ENCODE measurements at places on chromosomes 4 and X. TPM values are rescaled to one million over a fixed set of nuclear protein-coding genes. Genes with fewer than 3 reads are reported as not detected.

DNA sequence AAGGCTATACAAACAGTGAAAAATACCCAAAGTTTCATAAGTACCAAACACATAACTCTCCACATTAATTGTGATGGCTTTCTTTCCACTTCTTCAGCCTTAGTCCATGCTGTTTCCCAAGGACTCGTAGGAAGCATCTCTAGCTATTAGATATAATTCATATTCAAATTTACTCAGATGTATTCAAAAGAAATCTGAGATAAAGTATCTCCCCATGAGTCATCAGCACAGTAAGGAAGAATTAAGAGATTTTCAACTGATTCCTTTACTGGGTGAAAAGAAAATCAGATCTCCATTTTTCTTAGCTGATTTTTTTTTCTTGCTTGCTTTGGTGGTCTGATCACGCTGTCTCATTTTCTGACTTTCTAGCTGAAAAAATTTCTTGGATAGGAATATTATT is 71.7 kb downstream of the MID1 start:
- no peaks in the 10 kb centered on the region for H3K36me3 ChIP-seq
- no peaks in the 10 kb centered on the region for H3K27me3 ChIP-seq
- no peak overlapping the region for H3K27ac ChIP-seq
- H3K4me1 ChIP-seq = no peaks in the 10 kb centered on the region
- H3K4me3 ChIP-seq = no peak overlapping the region
- no peak for DNase-seq

Gene MAGEB6
- total RNA-seq = not detected

GRCh38 chr4:171582961-171583581 is 230.1 kb upstream of the GALNTL6 start:
- DNase-seq = no peak
- H3K27ac ChIP-seq = no peak overlapping the region
- H3K4me3 ChIP-seq = no peak overlapping the region
- H3K36me3 ChIP-seq = no peaks in the 10 kb centered on the region
- H3K4me1 ChIP-seq = no peaks in the 10 kb centered on the region

DNA sequence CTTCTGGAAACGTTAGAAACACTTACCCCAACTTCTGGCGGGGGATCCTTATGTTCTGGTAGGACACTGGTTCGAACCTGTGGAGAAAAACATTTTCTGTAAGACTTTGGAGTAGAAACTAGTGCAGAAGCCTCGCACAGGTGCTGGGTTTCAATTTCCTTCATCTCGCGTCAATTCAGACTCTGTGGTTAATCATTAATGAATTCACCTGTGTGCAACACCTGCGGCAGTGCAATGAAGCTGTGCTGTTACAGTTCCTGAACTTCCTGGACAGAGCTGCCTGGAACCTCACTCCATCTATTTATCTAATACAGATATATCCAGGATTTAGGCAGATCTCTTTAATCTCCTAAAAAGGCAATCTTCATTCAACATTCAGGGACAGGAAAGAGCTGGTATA is 531.4 kb downstream of the INPP4B start:
- H3K36me3 ChIP-seq = no peaks in the 10 kb centered on the region
- no peak overlapping the region for H3K27ac ChIP-seq
- no peaks in the 10 kb centered on the region for H3K27me3 ChIP-seq
- peak; percentile 9 for DNase-seq

DNA sequence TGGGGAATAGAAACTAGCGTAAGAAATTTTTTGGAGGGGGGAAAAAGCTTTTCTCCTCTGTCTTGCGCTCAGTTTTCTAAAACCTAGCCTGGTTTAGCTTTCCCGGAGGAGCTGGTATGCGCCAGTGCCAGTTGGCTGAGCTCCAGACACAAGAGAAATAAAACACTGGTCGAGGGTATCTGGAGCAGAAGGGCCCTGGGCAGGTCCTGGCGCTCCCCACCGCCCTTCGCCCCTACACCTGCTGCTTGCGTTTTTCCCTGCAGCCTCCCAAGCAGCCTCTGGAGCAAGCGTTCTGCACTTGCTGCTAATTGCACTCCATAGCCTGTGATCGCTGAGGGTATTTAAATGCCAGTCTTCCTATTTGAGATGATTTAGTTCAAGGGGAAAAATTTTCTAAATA is 816 bp downstream of the EREG start:
- peaks cover 22% of the 10 kb centered on the region for H3K27me3 ChIP-seq
- DNase-seq = no peak
- H3K36me3 ChIP-seq = no peaks in the 10 kb centered on the region
- peaks cover 12% of the 10 kb centered on the region for H3K4me1 ChIP-seq

- no peak overlapping the region for H3K4me3 ChIP-seq
- no peak for DNase-seq
Observed at GRCh38 chrX:9285342-9285771, 179.5 kb upstream of the TBL1X start.

DNA sequence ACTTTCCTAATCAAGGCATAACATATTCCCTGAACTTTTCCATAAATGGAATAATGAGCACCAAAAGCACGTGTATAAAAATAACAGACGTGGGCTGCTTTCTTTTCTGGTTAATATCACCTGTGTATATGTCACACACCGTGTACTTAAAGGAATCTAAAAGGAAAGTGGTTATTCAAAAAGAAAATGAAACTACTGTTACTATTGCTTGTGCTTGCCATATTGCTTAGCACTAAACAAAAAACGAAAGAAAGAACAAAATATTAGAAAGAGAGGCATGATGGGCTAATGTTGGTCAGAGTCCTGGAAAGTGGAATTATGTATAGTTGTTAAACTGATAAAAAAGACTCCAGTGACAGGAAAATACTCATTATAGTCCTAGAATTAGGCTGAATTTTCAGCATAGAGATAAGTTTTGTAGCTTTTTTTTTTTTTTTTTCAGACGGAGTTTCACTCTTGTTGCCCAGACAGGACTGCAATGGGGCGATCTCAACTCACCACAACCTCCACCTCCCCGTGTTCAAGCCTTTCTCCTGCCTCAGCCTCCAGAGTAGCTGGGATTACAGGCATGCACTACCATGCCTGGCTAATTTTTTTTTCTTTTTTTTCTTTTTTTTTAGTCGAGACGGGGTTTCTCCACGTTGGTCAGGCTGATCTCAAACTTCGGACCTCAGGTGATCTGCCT is 123.2 kb downstream of the PABPC4L start:
- no peaks in the 10 kb centered on the region for H3K27me3 ChIP-seq
- H3K27ac ChIP-seq = no peak overlapping the region
- DNase-seq = no peak
- H3K36me3 ChIP-seq = no peaks in the 10 kb centered on the region

- H3K27ac ChIP-seq = no peak overlapping the region
- no peak overlapping the region for H3K4me3 ChIP-seq
- no peaks in the 10 kb centered on the region for H3K27me3 ChIP-seq
- H3K36me3 ChIP-seq = no peaks in the 10 kb centered on the region
Observed at GRCh38 chrX:155611302-155611701, 1.4 kb downstream of the TMLHE start.

GRCh38 chr4:20085156-20085555 is 166.5 kb upstream of the SLIT2 start:
- H3K36me3 ChIP-seq = no peaks in the 10 kb centered on the region
- no peak for DNase-seq
- no peaks in the 10 kb centered on the region for H3K4me1 ChIP-seq
- no peaks in the 10 kb centered on the region for H3K27me3 ChIP-seq
- no peak overlapping the region for H3K27ac ChIP-seq

- H3K27ac ChIP-seq = no peak overlapping the region
- DNase-seq = no peak
- H3K4me3 ChIP-seq = no peak overlapping the region
- peaks cover 17% of the 10 kb centered on the region for H3K27me3 ChIP-seq
- no peaks in the 10 kb centered on the region for H3K36me3 ChIP-seq
- H3K4me1 ChIP-seq = peaks cover 6% of the 10 kb centered on the region
Observed at GRCh38 chr4:6561706-6562371, 13.2 kb upstream of the MAN2B2 start.

DNA sequence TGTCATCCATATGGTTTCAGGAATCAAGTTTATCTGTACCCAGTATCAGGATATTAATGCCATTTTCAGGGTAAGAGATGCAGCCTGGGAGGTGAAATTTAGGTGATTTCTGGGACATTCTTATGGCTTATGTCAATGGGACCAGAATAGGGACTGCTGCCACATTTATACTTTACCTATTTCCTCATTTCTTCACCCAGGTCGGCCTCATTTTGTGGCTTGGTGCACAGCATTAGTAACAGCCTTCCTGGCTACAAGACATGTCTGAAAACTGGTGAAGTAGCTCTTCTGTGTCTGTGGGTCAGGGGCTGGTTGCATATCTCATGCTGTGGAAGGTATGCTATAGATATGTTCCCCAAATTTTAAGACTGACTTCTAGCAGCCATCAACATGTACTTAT is 284.8 kb downstream of the AFF2 start:
- H3K36me3 ChIP-seq = no peaks in the 10 kb centered on the region
- H3K4me3 ChIP-seq = no peak overlapping the region
- no peaks in the 10 kb centered on the region for H3K4me1 ChIP-seq
- H3K27ac ChIP-seq = no peak overlapping the region

DNA sequence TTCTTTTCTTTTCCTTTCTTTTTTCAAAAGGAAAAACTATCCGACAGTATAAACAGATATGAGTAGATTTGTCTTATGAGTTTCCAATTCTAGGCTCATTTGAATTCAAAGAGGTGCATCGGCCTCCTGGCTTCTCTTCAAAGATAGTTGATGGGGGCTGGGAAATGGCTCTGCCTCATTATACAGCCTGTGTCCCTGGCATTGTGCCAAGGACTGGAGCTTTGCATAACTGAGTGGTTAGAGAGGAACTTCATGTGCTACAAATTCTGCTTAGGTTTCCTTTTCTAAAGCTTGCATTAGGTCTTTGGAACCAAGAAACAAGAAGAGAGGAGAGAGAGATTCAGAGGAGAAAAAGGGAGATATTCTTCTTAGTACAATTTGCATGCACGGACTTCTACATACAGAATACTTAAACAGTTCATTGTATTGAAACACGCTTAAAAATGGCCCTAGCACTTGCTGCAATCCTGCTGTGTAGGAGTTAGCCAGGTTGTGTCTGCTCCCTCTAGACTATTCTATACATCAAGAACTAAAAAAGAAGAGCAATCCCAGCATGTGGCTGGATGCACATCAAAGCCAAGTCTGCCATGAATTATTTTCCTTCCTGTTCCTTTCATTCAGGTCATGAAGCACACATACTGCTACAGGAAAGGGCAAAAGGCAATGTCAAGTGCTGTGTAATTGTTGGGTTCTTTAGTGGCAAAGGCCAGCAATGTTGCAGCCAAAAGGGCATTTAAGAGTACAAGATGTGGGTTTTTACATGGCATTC is 70.9 kb downstream of the INTS12 start:
- H3K4me3 ChIP-seq = no peak overlapping the region
- DNase-seq = peak; percentile 38
- no peaks in the 10 kb centered on the region for H3K27me3 ChIP-seq
- no peaks in the 10 kb centered on the region for H3K36me3 ChIP-seq
- no peaks in the 10 kb centered on the region for H3K4me1 ChIP-seq
- H3K27ac ChIP-seq = no peak overlapping the region

Gene PDS5A
- 99.8 TPM for total RNA-seq

- DNase-seq = no peak
- H3K4me3 ChIP-seq = no peak overlapping the region
- no peak overlapping the region for H3K27ac ChIP-seq
- no peaks in the 10 kb centered on the region for H3K4me1 ChIP-seq
Observed at GRCh38 chrX:153867139-153867538, 18.8 kb downstream of the L1CAM start.

Gene F9
- not detected for total RNA-seq

Gene KLKB1
- total RNA-seq = 1.6 TPM

Gene IRS4
- not detected for total RNA-seq

GRCh38 chrX:34790026-34790425 is 132.9 kb upstream of the TMEM47 start:
- H3K27me3 ChIP-seq = no peaks in the 10 kb centered on the region
- H3K4me3 ChIP-seq = no peak overlapping the region
- H3K36me3 ChIP-seq = no peaks in the 10 kb centered on the region
- no peak overlapping the region for H3K27ac ChIP-seq
- H3K4me1 ChIP-seq = no peaks in the 10 kb centered on the region

GRCh38 chr4:788636-789297 is 37.2 kb downstream of the CPLX1 start:
- peaks cover 10% of the 10 kb centered on the region for H3K4me1 ChIP-seq
- no peak overlapping the region for H3K4me3 ChIP-seq
- peaks cover 26% of the 10 kb centered on the region for H3K27me3 ChIP-seq
- DNase-seq = no peak

Gene DUSP21
- total RNA-seq = not detected

GRCh38 chrX:16488959-16489358 is 161.0 kb upstream of the S100G start:
- H3K36me3 ChIP-seq = no peaks in the 10 kb centered on the region
- no peaks in the 10 kb centered on the region for H3K4me1 ChIP-seq
- H3K27me3 ChIP-seq = no peaks in the 10 kb centered on the region
- no peak overlapping the region for H3K27ac ChIP-seq
- no peak for DNase-seq
- no peak overlapping the region for H3K4me3 ChIP-seq

Gene NSG1
- total RNA-seq = 1.2 TPM

Gene FHDC1
- 0.16 TPM for total RNA-seq

- no peak overlapping the region for H3K27ac ChIP-seq
- no peaks in the 10 kb centered on the region for H3K36me3 ChIP-seq
- DNase-seq = no peak
- H3K4me1 ChIP-seq = no peaks in the 10 kb centered on the region
Observed at GRCh38 chrX:102697494-102697893, 14.8 kb upstream of the GPRASP2 start.

DNA sequence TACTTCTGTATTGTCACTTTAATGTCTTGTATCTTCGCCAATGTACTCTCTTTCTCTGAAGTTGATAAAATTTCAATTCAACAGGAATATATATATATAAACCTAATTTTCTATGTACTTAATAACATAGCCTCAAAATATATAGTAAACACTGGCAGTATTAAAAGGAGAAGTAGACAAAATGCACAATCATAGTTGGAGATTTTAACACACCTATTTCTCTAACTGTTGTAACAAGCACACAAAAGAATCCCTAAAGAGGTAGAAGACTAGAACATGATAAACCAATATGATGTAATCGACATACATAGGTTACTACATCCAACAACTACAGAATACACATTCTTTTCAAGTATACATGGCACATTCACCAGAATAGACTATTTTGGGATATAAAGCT is 65.5 kb downstream of the ZNF81 start:
- H3K36me3 ChIP-seq = no peaks in the 10 kb centered on the region
- H3K4me3 ChIP-seq = no peak overlapping the region
- peaks cover 2% of the 10 kb centered on the region for H3K4me1 ChIP-seq
- no peaks in the 10 kb centered on the region for H3K27me3 ChIP-seq
- no peak for DNase-seq

All from natural killer cell (primary cell).